Stimulated activated CD8-positive, alpha-beta memory T cell treated with anti-CD3 and anti-CD28 coated beads, Interleukin-15, amount 100 ng/mL, for 1 hour (primary cell): ENCODE measurements at places on chromosomes 1 and 21.
A peak's percentile ranks its signal among the peaks of the same experiment; 100 is the strongest.

- no peak for DNase-seq
These were observed 941 bp downstream of the RABGGTB start for GRCh38 chr1:75786901-75787493.

- DNase-seq, result no peak
These were observed 3.2 kb downstream of the MIB2 start for GRCh38 chr1:1618396-1619068.

- DNase-seq, result peak; percentile 11
These were observed 545 bp downstream of the PATJ start for GRCh38 chr1:61742620-61743430.

GRCh38 chr1:45930258-45931150, 127.1 kb downstream of the MAST2 start:
- DNase-seq, result no peak

DNA sequence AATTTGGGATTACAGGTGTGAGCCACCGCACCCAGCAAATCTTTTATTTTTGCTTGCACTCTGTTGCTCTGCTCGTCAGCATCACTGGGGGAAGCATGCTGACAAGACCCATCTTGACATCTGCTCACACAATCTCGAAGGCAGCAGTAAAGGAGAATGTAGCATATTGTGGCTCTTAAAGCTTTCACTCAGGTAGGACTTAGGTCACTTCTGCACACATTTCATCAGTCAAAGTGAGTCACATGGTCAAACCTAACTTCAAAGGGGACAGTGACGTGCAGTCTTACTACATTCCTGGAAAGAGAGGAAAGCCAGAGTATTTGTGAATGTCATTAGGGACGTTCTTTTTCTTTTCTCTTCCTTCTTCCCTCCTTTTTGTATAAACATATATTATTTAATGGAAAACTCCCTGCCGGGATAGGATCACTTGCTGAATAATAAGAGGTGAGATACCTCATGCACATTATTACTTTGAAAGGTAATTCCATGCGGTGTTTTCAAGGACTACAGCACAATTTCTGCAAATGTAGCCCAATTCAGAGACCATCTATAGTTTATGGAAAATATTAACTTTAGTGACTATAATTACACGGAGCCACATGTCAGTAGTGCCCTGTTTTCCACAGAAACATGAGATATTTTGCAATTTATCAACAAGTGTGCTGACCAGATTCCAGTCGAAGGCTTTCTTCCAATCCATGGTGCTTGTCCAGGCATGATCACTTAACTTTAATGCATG, 19.3 kb upstream of the ACBD6 start:
- DNase-seq, result no peak

DNA sequence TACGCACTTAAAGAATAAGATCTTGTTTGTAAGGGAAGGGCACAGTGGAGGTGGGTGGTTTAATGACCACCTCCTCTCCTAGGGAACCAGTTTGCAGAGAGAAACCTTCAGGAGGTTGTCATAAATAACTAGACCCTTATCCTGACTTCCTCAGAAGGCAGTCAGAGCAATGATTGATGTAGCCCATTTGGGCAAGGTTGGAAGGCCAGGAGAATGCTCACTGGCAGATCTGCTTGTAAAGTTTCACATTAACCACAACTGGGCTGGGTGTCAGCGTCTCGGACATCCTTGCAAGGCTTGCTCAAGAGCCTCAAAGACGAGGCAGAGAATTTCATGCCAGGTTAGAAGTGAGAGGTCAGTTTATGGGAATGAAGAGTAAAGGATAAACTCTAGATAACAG, 87.6 kb upstream of the TRABD2B start:
- no peak for DNase-seq

DNA sequence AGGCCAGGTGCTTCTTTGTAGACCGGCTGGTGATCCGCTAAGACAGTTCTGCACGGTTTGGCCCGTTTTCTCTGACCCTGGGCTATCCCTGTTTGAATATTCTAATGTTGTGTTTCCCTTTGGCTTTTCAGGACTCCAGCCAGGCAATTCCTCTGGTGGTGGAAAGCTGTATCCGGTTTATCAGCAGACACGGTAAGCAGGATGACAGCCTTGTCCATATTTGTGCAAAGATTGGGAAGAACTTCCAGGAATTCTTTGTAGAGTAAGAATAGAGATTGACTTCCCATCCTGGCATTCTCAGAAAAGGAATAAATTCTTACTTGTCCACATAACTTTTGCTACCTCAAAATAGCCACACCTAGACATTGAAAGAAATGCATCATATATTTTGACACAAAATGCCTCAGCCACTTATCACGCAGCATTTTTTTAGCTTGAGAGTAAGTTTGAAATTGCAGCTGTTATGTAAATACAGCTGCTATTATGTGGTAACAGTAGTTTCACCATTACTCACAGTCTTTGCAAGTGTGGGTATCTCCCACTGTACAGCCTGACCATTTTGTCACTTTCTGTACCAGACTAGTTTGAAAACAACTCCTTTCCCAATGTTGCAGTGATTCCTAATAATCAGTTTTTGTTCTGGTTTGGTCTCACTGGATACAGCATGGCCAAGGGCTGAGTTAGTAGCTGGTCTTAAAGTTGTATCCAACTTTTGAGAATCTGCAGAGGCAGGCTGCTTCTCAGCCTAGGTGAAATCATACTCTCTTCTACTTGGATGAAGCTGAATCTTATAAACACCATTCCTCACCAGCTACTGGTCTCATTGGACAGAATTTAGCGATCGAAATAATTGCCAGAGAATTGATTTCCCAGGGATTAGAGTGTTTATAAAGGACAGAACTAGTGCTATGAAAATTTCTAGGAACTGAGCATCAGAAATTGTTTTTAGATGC, 40.0 kb upstream of the IKBKE start:
- DNase-seq, result no peak

GRCh38 chr1:20868263-20868662, 81.2 kb upstream of the HP1BP3 start:
- DNase-seq, result no peak

DNA sequence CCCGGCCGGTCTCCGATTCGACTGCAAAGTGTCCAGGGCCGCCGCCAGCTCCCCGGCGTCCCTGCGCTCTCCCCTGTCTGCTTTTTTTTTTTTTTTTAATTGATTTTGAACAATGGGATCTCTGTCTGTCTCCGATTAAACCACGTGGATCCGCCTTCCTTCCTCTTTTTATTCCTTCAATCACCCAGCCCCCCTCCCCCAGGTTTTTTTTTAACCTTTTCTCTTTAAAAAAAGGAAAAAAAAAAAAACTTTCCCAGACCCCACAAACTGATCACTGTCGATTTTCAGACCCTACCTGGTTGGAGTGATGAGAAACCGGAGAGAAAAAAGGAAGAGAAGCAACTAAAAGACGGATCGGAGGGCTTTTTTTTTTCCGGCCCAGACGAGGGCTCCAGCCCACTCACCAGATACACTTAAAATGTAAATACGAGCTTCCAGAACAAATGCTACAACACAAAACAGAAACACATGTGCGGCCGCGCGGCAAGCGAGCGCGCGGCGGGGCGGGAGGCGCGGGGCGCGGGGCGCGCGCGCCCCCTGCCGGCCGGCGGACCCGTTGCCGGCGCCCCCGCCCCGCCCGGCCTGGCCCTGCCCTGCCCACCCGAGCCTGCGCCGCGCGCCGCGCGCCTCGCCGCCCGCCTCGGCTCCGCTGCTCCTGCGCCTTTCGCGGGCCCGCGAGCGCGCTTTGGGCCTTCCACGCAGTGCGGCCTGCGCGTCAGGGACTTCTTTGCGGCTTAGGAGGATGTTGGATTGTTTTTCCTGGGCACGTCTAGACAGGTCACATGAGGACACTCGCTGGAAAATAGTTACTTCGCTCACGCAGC, at the start of gene RCC2:
Gene RCC2, minus strand, starts transcription at position 428 of the 824 bp plus-strand sequence. CDS start 1,163 bp downstream, outside the sequence.
- peak; percentile 39 for DNase-seq

DNA sequence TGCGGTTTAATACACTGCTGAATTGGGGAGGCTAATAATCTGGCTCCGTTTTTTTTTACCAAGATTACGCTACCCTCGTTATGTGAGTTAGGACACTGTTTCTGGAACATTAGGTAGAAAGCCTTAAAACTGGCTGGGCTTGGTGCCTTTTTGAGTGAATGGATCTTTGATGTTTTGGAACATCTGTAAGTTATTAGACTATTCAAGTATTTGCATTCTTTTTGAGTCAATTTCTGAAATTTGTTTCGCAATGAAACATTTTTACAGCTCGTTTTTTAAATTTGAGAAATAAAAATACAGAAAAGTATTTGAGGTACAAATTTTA, 106.9 kb downstream of the LTN1 start:
- no peak for DNase-seq

DNA sequence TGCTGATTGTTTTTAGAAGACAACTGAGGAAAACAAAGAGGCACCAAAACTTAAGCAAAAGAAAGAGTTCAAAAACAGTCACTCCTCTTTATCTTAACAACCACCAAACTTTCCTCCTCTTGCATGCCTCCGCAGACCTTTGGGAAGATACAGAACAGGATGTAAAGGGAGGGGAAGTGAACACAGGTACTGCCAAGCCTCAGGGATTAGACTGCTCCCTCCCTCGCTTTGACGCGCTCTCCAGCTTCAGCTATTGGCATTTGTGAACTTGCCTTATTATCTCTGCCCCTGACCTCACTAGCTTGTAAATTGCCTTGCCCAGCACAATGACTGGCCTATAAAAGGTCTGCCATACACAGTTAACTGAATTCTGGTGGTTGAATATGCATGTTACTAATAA, 4.8 kb upstream of the SRP9 start:
- no peak for DNase-seq

DNA sequence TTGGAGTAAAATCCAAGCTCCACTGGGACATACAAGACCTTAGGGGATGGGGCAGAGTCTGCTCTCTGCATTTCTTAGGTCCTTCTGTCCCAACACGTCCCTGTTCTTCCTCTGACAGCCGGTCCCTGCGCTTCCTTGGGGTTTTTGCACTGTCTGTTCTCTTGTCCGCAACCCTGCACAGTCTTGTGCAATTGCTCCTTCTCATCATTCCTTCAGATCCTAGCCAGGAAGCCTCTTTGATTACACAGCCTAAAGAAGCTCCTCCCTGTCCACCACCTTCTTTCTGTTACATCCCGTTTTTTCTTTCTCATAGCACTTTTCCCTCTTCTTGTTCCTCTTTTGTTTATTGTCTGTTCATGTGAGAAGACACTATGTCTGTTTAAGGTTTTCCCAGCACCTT, 19.9 kb downstream of the ACOT11 start:
- DNase-seq, result no peak

DNA sequence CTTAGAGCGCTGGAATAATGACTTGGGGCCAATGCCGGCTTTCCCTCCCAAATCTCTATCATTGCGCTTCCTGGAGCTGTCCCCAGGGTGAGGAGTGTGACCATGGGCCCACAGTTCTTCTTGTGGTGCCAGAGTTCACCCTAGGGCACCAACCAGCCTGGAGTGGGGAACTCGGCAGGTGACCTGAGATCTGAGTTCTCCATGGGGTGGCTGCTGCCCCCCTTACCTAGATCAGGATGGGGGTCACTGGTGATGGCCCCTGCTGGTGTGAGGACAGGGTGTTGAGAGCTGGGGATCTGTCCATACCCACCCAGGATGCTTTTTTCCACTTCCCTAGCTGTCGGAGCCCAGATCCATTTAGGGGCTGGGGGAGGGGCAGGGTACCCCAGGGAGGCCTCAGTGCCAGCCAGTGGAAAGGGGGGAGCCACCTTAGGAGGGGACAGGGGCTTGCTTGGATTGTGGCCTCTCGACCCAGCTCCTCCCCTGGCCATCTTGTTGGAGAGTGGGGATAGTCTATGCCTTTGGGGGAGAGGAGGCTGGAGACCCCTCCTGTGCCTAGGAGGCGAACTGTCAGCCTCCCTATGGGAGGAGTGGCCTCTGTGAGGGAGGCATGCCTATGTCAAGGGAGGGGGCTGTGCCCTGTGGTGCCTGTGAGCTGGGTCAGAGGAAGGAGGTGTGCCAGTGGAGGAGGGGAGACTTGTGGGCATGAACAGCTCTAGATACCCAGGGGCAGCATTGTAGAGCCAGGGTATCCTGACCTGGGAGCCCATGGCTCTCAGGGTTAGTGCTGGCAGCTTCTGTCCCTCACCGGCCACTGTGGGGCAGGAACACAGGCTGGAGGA, 1.7 kb downstream of the FOXO6 start:
- no peak for DNase-seq
